ENCODE measurements at places on chromosomes 5 and 9.
A peak's percentile ranks its signal among the peaks of the same experiment; 100 is the strongest.

GRCh38 chr5:124866355-124867136, 120.1 kb upstream of the ZNF608 start:
- DNase-seq: no peak

GRCh38 chr5:160285316-160285715, 27.0 kb downstream of the CCNJL start:
- DNase-seq: no peak

GRCh38 chr5:101163088-101163487, 260.0 kb upstream of the ST8SIA4 start:
- DNase-seq: no peak

GRCh38 chr9:90010793-90011192, 406.0 kb downstream of the GADD45G start:
- no peak for DNase-seq

- no peak for DNase-seq
These were observed 376.4 kb downstream of the CHSY3 start for GRCh38 chr5:130280528-130281217.

DNA sequence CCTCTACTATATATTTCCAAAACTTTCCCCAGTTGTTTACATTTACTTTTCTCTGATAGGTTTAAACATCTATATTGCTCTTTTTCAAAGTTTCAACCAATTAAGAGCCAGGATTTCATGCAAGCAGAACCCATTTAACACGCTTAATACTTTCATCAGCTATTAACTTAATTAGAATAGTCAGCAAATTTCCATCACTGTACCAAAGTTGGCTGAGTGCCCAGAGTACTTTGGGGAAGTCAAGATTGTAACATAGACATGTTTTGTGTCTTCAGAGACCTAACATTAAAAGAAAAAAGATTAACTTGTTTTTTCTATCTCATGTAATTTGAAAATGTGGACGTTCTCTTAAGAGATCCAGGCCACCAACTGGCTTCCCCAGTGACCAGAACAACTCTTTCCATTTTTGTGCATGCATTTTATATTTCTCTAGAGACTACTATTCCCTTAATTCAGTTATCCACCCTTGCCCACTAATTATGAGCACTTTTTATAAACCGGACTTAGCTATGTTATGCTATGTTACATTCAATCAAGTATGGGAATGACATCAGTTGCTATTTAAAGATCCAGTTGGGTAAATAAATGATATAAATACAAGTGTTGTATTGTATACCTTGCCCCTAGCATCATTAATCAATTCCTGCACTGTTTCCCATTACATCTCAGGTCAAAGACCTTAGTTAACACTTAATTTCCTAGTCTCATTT, 478.1 kb upstream of the NMUR2 start:
- no peak for DNase-seq

GRCh38 chr5:95904827-95905226, 56.8 kb downstream of the ELL2 start:
- no peak for DNase-seq

GRCh38 chr5:160539431-160539830, 117.8 kb downstream of the PTTG1 start:
- DNase-seq: no peak

DNA sequence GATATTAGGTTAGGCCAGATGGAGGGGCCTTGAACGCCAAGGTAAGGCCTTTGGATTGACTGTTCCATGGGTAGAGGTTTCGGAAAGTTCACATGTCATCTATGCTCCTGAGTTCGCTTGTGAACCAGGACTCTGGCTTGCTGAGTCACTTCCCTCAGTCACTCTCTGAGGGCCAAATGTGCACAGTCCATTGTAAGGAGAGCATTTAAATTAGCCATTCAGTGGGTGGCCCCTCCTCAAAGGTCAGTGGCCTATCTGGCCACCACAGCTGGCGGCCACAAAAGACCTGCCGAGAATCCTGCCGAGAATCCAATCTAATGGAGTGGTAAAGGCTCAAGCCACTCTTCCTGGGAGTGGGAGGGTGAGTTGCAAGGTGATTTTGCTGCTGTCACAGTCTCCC, 58.9 kb upstream of the ARAP3 start:
- DNase-seq: no peak

- no peak for DNase-seq
These were observed 112.4 kb downstream of the ANXA2R start for GRCh38 chr5:42927730-42928129.

DNA sequence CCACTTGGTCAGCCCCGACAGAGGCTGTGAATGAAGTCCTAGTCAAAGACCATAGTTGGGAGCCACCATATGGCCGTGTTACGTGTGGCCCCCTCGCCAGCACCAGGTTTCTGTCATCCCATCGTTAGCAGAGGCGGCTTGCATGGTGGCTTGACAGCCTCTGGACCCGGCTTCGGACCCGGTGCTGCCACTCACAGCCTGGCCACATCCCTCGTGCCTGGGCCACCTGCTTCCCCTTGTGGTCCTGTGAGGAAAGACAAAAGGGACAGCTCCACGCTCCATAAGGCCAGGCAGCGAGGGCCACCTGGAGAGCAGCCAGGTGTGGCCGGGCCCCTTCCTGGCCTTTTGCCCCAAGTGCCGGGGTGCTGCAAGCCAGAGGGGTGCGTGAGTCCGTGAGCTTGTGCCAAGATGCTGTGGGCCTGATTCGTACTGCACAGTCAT, 6.2 kb downstream of the NKD2 start:
- DNase-seq: no peak

GRCh38 chr9:77680581-77680980, 32.5 kb upstream of the GNA14 start:
- DNase-seq: no peak

GRCh38 chr5:72541501-72542225, 34.5 kb upstream of the ZNF366 start:
- DNase-seq: no peak

GRCh38 chr9:135210676-135211523, 123.4 kb downstream of the OLFM1 start:
- no peak for DNase-seq

GRCh38 chr5:173324115-173325001, 3.9 kb downstream of the STC2 start:
- DNase-seq: no peak

DNA sequence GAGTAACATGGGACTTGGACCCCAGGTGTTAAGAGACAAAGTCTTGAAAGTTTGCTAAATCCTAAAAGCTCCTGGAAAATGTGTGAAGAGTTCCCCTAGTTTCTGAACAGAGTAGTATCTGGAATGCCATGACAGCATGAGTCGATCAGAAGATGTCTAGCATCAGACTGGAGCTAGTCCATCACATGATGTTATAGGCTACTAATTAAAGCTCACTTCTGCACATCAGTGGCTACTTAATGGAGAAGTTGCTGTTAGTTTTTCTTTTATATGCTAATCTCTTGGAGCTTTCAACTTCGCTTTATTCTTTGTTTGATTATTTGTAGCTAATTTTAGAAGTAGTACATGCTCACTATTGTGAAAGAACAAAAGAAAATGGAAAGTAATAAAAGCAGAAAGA, 471.3 kb upstream of the KLF4 start:
- DNase-seq: no peak

- DNase-seq: no peak
These were observed 841 bp downstream of the ACSL6 start for GRCh38 chr5:132010645-132010988.

DNA sequence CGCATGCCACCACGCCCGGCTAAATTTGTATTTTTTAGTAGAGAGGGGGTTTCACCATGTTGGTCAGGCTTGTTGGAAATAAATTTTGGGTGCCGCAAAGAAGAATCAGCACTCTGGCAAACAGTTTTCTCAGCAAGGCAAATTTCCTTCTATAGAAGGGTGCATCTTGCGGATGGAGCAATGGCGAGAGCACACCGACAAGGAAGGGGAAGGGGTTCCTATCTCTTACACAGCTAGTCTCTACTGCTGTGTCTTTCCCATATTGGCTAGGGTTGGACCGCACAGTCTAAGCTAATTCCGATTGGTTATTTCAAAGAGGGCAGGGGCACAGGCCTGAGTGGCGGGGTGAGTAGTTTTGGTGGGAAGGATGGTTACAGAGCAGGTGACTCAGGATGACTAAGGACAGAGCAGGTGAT, 707 bp downstream of the GTF3C5 start:
- DNase-seq: no peak

DNA sequence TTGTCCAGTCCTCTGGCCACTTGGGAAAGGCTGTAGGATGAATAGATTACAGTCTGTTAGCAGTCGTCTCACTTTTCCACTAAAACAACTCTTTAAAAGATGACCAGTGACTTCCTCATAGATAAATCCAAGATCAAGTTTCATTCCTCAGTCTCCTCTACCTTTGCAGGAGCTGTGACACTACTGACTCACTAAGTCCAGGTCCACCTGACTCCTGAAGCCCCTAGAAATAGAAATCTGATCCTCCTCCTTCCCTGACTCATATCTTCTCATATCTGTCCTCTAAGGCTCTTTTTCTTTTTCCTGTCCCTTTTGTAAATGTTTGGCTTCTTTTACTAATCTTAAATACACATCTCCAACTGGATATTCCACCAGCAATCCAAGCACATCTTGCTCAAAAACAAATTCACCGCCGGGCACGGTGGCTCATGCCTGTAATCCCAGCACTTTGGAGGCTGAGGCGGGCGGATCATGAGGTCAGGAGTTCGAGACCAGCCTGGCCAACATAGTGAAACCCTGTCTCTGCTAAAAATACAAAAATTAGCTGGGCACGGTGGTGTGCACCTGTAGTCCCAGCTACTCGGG, 2.6 kb downstream of the CCDC125 start:
- no peak for DNase-seq

GRCh38 chr9:112898872-112899311, 8.2 kb upstream of the SLC46A2 start:
- no peak for DNase-seq

DNA sequence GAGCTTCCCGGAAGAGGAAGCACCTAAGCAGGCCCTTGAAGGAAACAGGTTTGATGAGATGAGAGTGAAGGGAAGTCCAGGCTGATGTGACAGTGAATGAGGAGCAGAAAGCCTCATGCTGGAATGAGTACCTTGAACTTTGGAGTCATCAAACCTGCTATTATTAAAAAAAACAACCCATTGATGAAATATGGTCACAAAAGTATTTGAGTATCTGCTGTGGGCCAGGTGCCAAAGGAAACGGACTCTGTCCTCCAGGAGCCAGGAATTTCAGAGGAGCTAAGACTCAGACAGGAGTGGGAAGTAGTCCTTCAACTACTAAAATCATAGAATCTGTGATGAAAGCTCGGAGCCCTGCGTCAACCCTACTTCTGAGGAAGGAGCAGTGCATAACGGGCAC, 11.9 kb downstream of the HAND1 start:
- no peak for DNase-seq

- DNase-seq: no peak
These were observed 20.4 kb downstream of the ACO1 start for GRCh38 chr9:32404856-32405255.

GRCh38 chr5:81393430-81393782, 528 bp downstream of the ACOT12 start:
- no peak for DNase-seq

- no peak for DNase-seq
These were observed 20.8 kb downstream of the CPLX2 start for GRCh38 chr5:175892015-175892800.

GRCh38 chr9:134698587-134699342, 57.2 kb downstream of the COL5A1 start:
- peak; percentile 30 for DNase-seq

- no peak for DNase-seq
These were observed 90.3 kb downstream of the ADAMTSL1 start for GRCh38 chr9:18564018-18564880.

DNA sequence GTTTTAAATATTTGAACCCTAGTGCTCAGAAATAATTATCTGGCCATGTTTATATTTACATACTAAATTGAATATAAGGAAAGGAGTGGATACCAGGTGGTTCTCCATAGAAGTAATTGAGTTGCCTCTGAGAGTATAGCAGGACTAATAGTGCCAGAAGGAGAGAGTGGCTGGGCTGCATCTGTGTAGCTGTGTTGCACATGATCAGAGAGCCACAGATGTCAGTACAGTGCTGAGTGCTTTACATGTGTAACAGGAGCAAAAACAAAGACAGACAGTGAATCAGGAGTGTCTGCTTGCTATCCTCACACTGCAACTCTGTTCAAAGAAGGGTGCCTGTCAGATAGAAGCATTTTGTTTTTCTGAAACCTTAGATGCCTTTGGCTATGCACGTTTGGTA, 353.9 kb upstream of the PAPPA start:
- no peak for DNase-seq

DNA sequence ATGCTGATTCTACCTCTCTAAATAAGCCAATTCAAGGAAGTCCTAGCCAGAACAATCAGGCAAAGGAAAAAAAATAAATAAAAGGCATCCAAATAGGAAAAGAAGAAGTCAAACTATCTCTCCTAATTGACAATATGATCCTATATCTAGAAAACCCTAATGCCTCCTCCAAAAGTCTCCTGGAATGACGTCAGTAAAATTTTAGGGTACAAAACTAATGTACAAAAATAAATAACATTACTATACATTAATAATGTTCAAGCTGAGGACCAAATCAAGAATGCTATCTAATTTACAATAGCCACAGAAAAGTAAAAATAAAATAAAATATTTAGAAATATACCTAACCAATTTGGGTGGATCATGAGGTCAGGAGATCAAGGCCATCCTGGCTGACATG, 33.8 kb upstream of the C6 start:
- DNase-seq: no peak

DNA sequence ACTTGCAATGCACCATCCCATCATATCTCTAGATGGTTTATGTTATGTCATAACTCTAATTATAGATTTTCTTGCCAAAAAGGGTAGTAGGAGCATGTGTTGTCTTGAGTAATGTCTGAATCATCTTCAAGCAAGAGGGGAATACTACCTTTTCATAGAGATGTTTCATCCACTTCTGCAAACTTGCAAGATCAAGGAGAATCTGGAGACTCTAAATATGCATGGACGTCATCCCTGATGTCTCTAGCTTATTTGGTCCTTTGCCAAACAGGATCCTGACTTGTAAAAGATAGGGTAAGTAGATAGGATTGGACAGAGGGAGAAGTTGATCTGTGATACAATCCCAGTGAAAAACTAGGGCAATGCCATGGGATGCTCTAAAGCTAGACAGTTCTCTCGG, 246.5 kb downstream of the DMRTA1 start:
- DNase-seq: no peak

GRCh38 chr5:10579536-10580521, 16.0 kb downstream of the ANKRD33B start:
- DNase-seq: no peak

GRCh38 chr5:137205231-137206027, 293.7 kb downstream of the SPOCK1 start:
- no peak for DNase-seq

GRCh38 chr5:39164529-39165402, 54.6 kb downstream of the FYB1 start:
- DNase-seq: no peak

GRCh38 chr5:133196441-133197085, 144.8 kb downstream of the HSPA4 start:
- no peak for DNase-seq

DNA sequence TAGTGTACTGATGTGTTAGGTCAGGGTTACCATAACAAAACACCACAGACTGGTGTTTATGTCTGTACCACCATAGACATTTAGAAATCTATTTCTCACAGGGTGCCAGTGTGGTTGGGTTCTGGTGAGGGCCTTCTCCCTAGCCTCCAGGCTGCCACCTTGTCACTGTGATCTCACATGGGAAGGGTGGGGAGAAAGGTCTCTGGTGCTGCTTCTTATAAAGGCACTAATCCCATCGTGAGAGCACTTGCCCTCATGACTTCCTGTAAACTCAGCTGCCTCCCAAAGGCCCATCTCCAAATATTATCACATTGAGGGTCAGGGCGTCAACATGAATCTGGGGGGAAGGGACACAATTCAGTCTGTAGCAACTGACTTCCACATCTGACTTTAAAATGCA, 49.8 kb downstream of the PIK3R1 start:
- no peak for DNase-seq
